M059J (cell line): ENCODE measurements at places on chromosomes 6 and 20. TPM values are rescaled to one million over a fixed set of nuclear protein-coding genes. Genes with fewer than 3 reads are reported as not detected.

The UNC5CL gene
- total RNA-seq = 0.02 and 0.20 TPM in 2 replicates

The PRRT1 gene
- 0.12 TPM in 1 of 2 replicates, not detected in the other for total RNA-seq

DNA sequence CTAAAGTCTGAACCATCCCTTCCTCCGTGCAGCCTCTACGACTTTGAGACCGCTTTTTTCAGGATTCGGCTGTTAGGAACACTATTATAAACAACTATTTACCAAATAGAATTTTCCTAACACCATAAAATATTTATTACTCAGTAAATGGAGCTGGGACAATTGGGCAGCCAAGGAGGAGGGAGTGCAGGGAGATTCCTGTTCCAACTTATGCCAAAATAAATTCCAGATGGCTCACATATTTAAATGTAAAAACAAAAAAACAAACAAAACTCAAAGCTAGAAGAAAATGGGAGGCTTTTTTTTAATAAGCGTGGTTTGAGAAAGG lies 48.1 kb downstream of the TCP11 start:
- DNase-seq = no peak

GRCh38 chr6:12331951-12332749 lies 42.0 kb downstream of the EDN1 start:
- DNase-seq = peak; percentile 34

- no peak for DNase-seq
These were observed 179.3 kb upstream of the DTNBP1 start for GRCh38 chr6:15841937-15842726.

DNA sequence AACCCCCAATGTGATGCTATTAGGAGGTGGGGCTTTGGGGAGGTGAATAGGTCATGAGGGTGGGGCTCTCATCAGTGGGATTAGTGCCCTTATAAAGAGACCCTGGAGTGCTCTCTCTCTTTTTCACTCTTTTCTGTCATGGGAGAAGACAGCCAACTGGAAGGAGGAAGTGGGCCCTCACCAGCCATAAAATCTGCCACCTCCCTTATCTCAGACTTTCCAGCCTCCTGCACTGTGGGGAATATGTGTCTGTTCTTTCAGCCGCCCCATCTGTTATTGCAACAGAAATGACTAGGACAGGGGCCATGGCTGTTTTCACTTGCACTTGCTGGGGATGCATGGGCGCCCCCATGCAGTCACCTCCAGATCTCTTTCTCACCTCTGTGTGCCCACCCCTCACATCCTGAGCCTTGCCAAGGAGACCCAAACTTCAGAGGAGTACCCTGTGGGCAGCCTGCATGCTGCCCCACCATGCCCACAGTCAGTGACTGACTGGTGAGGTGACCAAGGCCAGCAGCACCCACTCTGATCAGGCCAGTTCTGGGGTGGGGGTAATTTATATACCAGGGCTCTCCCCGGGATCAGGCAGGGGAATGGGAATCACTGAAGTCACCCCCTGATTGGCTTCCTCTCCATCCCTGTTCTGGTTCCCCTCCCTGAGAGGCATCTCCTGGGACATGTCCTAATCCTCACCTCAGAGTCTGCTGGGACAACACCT lies 118.4 kb downstream of the ANKRD60 start:
- DNase-seq = no peak

- peak; percentile 74 for DNase-seq
These were observed 143.5 kb upstream of the AFDN start for GRCh38 chr6:167683028-167683862.
